Brain microvascular endothelial cell (primary cell): ENCODE measurements at places on chromosomes 12 and 14.

DNA sequence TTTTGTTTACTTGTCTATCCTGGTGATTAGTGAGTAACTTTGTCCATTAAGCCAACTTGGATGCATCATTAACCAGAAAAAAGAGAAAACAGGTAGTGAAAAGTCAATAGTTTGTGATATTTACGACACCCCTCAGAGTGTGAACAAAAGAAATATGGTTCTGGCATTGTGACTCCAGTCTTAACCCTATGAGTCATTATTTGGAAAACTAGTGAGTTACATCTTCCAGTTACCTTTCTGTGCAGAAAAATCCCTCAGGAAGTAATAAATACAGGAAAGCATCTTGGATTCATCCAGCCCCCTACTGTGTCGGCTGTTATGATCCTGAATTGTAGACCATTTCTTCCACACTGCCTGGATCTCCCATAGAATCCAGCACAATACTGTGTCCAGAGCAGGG is 379.1 kb downstream of the GALC start:
- no peak for DNase-seq

GRCh38 chr12:98275131-98275475 is 240.3 kb upstream of the TMPO start:
- no peak for DNase-seq

- DNase-seq = no peak
Measured at GRCh38 chr12:49777800-49778748, 36.7 kb downstream of the TMBIM6 start.

GRCh38 chr14:32824195-32824594 is 114.5 kb upstream of the NPAS3 start:
- DNase-seq = no peak

DNA sequence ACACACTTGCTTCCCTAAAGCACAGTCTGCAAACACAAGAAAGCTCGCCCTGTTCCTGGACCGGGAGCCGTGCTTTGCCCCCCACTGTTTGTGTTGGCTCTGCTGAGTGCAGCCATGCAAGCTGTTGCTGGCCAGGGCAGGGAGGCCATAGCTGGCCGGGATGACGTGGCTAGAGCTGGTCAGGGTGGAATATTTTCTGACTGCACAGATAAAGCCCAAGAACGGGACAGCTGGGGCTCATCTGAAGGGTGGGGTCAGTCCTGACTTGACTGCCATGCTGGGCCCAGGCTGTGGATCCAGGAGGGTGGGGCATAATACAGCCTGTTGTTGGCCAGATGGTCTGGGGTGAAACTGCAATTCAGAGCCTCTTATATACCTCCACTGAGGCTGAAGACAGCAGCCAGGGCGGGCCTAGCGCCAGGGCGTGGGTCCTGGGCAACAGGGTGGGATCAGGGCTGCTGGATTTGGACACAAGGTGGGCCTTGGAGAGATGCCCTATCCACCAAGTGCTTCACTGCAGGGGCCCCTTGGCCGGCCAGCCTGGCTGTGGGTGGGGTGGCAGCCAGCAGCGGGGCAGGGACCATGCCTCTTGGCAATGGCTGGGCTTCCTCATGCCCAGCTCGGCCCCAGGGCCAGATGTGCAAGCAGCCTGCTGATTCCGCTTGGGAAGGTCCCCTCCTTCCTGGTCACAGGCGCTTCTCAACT is 14.8 kb downstream of the KMT5A start:
- peak; percentile 62 for DNase-seq

- no peak for DNase-seq
Measured at GRCh38 chr12:66965621-66966020, 286.7 kb upstream of the GRIP1 start.

DNA sequence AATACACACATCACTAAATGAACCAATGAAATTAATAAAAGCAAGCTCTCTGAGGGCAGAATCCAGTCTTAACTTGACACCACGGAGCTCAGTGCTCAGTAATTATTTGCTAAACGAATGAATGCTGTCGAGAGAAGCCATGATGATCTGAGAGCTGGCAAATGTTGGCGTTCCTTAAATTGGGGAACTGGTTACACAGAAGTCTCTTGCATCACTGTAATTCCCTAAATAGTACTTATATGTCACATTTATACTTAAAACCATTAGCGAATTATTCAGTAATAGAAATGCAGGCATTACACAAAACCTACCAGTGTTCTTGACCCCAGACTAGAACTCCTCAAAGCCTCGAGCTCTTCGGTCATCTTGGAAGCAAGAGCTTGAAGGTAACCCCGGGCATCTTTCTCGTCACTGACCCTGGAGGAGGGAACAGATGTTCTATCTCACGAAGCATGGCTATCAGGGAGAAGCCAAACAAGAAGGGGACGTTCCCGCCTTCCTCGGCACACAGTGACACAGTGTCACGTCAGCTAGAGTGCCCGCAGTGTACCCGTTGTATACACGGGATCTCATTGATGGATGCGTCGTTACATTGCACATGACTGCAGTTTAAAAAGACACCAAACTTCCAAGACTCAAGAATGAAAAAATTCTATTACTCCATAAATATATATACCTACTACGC is 43.6 kb downstream of the AMN start:
- no peak for DNase-seq

GRCh38 chr12:2172491-2173214 is 119.9 kb downstream of the CACNA1C start:
- DNase-seq = no peak

- no peak for DNase-seq
Measured at GRCh38 chr14:64060199-64060545, 207.4 kb downstream of the SYNE2 start.

- no peak for DNase-seq
Measured at GRCh38 chr12:114902665-114903064, 218.7 kb upstream of the TBX3 start.

DNA sequence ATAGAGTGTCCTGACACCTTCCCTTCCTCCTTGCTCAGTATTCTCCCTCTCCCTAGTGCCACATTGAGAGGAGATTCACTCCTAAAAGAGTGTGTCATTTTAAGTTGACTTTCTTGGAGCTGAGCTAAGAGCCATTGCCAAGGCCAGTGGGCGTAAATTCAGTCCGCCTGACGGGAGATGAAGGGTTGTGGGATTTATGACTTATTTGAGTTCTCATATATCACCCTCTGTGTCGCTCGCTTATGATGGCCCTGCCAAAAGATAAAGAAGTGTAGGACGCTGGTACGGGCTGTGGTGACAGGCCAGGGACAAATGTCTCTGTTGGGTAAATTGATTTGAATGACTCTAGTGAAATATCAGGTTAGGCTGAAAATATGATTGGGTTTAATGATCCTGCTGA is 867.4 kb downstream of the NRXN3 start:
- DNase-seq = no peak

DNA sequence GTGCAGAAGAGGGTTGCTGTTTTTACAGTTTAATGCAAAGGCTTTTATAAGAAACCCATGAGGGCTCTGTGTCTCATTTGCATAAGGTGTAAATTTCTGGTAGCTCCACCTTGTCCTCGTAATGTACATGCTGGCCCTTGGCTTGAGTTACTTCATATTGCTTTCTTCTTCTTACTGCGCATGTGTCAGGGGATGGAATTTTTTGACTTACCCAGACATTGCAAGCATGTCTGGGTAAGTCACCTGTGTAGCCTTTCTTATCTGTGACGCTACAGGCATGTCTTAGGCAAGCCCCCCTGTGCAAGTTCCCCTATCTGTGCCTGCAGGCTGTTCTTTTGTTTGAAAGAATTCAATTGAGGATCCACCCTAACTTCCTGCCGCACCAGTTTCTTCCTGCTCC is 274.2 kb downstream of the ETNK1 start:
- no peak for DNase-seq

DNA sequence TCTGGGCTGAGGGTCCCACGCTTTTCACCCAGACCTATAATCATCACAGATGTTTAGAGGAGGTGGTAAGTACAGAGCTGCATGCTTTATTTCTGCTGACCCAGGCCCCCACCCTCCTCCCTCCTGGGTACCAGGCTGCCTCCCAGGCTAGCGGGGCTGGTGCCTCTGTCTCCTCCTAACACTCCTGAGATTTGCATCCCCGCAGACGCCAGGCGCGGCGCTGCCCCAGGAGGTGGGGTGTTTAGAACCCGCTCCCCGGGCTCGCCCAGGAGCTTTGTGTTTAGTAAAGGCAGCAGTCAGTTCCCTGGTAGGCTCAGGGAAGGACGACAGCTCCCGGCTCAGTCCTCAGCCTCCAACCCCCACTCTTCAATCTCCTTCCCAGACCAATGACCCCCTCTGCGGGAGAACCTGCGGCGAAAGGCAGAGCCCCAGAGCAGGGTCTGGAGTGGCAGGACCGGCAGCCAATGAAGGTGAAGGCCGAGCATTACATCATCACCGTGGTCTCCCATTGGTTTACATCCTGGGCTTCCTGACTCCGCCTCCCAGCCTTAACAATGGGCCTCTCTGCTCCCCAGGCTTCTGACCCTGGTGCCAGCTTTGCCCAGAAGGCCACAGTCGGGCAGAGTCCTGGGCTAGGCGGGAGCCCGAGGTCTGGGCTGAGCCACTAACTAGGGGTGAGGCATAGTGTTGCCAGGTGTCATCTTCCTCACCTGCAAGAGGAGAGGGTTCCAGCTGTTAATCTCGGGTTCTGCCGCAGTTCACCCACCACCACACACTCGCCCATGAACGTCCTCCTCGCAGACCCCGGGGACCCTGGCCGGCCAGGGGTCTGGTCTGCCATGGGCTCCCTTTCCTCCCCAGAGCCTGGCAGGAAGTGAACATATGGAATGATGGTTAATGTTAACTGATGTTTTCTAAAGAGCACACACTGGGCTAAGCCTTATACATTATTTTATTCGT is 57.5 kb downstream of the CALM1 start:
- DNase-seq = peak; percentile 82

DNA sequence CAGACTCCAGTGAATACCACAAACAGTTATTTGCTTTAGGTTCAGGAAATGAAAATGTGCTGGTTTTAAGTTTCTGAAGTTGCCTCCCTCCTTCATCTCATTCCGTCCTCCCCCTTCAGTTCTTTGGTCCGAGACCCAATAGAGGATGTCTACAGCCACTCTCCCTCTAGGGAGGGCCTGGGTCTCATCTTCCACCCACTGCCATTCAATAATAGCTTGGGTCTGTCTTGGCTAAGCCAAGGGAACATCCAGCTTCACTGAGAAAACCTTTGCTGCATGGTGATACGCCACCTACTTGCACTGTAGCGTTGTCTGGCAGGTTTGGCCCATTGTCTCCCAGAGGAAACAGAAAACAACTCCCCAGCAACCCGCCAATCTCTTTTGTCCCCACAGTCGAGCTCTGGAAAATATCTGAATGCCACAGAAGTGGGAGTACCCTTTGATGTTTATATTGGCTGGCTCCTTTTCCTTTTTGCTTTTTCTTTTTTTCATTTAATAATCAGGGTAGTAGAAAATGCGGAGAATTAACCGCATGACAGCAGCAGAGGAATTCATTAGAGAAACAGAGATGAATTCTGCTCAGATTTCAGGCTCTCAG is 380.1 kb downstream of the RAD51B start:
- DNase-seq = peak; percentile 82

- no peak for DNase-seq
Measured at GRCh38 chr12:58502226-58502625, 418.1 kb downstream of the LRIG3 start.

DNA sequence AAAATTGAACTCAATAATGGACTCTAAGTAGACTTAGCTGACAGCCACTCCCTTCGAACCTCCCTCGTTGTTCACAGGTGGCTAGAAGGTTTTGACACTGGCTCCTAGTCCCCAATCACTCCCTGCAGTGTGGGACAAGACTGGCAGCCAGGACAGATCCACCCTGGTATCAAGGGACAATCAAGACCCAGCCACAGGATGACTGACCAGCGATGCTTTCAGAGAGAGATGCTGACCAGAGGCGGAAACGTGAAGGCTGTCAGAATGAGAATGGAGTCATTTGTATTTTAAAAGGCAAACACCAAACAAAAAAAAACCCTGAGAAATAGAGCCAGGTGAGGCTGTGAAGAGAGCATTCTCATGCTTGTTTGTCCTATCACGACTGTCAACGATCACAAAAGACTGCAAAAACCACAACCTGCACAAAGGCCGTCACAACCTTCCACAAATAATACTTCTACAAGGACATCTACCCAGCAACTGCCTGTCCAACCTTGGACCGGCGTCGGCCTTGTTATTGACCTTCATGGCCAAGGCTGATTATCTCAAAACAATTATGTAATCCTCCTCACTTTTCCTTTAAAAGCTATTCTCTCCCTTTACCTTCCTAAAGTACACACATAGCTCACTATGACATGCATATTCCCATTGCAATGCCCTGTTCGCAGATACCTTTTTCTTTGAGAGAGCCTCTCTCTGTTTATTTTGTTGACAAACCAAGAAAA is 13.2 kb downstream of the EIF5 start:
- DNase-seq = no peak

GRCh38 chr14:53109105-53110041 is 43.8 kb downstream of the DDHD1 start:
- DNase-seq = no peak

- DNase-seq = peak; percentile 57
Measured at GRCh38 chr14:103391048-103391447, 5.8 kb downstream of the MARK3 start.

- DNase-seq = no peak
Measured at GRCh38 chr12:52524241-52524897, 4.2 kb upstream of the KRT5 start.

DNA sequence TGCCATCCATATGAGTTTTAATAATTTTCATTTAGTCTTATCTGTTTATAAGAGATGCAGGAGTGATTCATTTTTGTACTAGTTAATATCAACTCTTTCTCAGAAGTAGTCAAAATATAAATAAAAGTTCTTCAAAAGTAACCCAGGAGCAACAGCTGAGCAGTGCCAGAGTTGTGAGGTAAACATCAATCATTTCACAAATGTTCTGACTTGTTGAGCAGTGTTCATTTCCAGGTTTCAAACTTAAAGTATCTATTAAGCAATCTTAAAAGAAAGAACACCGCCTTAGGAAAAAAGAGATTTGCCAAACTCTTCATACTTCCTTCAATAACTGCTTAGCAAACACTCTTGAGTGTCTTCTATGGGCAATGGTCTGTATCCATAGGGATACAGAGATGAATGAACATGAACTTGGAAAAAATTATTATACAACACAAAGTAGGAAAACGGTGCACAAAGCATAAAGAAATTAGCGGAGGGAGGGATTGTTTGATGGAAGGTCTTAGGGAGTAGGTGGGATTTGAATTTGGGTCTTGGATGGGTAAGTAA is 41.9 kb upstream of the POC1B start:
- DNase-seq = no peak

DNA sequence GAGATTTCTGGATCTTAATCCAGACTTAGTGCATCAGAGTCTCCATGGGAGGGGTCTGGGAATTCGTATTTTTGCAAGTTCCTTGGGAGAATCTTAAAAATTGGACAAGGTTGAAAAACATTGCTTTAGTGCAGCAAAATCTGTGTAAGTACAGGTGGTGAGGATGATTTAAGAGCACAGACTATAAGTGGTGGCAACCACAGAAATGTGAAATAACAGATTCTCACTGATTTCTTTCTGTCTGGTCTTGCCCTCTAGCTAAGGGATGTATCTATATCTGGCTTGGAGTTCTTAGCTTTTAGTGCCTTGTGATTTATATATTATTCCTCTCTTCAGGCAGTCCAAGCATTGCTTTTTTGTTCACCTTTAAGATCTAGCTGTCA is 116.2 kb downstream of the DIP2B start:
- DNase-seq = no peak
